ENCODE measurements at places on chromosomes 11 and 22.

DNA sequence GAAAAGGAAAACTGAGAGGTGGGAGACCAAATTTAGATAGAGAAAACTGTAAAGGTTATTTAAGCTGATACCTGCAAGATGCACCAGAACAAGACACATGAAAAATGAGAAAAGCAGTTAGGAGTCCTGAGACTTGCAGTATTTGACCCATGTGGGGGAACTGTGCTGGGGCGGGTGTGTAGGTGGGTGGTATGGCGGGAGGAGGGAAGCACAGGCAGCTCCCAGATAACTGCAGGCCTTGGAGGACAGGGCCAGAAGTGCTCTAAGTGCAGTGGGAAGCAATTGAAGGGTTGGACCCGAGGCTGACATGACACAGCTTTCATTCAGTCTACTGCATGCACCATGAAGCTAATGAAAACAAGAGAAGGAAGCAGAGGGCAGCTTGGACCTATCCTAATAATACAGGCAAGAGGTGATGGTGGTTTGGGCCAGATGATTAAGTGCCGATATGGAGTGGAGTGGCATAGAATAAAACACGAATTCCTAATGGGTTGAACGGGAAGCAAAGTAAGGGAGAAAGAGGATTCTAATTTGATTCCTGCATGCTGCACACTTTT lies 48.0 kb upstream of the ANO3 start:
- no peak for DNase-seq

- no peak for DNase-seq
Observed at GRCh38 chr22:26437694-26438392, 8.8 kb downstream of the ASPHD2 start.

- DNase-seq: no peak
Observed at GRCh38 chr11:34898474-34898873, 17.7 kb downstream of the APIP start.

DNA sequence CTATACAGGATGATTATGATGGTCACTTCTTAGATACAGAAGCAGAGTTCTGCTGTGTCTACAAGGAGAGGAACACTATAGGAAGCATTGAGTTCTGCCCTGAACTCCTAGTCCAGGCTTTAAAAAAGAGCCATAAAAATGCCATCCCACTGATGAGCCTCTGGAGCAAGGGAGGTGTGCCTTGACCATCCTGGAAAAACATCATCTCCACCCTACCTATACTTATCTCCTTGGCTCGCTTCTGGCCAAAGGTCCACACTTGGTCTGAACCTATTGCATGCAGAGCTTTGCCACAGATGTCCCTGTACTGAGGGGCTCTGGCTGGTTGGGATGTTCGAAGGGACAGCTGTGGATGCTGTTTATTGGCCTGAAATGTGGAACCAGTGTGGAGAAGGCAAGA lies 4.3 kb upstream of the PEX26 start:
- DNase-seq: no peak

GRCh38 chr11:118240999-118241763 lies 11.0 kb downstream of the MPZL3 start:
- DNase-seq: peak; percentile 83

- DNase-seq: no peak
Observed at GRCh38 chr11:60959431-60959830, 7.5 kb upstream of the SLC15A3 start.

GRCh38 chr11:40162901-40163883 lies 1296.3 kb downstream of the LRRC4C start:
- DNase-seq: no peak

- DNase-seq: no peak
Observed at GRCh38 chr11:57601297-57601696, 3.8 kb downstream of the SERPING1 start.

DNA sequence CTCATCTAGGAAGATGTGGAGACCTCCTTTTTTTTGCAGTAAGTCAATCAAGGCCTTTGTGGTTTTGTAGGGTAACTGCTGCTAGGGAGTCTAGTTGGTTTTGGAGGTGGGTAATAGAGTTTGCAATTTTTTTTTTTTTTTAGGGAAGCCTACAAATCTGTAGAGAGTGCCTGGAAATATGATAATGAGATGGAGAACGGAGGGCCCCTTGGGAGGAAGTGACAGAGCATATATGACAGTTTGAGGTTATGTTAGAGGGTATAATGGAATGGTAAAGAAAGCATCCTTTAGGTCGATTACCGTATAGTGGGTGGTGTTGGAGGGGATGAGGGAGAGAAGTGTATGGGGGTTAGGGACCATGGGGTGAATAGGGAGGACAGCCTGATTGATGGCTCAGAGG lies 98.3 kb downstream of the ELP4 start:
- no peak for DNase-seq

DNA sequence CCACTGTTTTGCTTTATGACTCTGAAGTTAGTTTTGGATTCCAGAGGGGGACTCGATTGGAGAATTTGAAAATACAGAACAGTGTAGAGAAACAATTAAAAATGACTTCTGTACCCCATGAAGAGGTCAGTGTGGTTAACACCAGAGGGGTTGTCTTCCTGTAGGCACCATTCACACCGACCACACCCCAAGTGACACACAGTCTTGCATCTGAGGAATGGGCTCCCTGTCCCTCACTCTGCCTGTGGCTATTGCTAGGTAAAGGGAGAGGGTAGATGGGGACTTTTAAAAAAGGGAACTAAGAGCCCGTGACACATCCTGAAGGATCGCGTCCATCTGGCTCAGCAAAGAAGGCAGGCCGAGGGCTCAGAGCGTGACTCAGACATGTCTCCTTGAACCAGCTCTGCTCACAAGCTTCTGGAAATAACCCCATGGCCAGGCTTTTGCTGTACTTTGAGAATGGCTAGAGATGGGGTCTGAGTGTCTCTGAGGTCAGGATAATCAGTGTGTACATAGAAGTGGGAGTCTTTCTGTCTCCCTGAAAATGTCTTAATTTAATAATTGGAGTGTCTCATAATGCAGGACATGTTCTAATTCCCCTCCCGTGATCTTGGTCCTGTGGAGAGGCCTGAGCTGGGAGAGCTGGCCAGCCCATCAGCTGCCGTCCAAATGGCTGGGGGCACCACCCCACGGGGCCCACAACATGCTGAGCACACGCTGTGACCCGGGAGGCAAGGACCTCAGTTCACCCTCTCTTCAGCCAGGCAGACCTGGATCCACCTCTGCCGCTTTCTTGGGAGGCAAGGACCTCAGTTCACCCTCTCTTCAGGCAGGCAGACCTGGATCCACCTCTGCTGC lies 39.3 kb downstream of the SGSM1 start:
- peak; percentile 22 for DNase-seq

- DNase-seq: peak; percentile 48
Observed at GRCh38 chr22:47918276-47918921, 1155.9 kb downstream of the TBC1D22A start.

DNA sequence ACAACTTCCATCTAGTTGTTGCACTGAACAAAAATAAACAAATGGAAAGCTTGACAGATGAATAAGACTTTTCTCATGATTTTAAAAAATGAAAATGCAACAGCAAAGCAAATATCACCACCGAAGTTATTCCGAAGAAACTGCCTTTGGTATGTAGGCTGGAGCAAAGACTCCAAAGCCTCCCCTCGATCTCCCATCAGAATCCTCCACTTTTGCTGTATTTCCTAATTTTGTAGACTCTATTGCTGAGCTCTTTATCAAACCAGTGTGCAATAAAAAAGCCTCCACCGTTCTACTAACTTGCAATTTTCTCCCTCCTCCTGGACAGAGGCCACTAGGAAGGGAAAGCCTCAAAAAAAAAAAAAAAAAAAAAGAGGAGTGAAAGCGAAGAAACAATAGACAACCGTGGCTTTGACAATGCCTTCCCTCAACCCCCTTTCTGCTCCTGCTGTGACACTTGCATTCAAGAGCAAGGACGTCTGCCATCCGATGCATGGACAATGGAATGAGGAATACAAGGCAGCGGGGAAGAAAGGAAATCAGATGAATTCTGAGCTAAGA lies 190.9 kb upstream of the BLID start:
- no peak for DNase-seq

DNA sequence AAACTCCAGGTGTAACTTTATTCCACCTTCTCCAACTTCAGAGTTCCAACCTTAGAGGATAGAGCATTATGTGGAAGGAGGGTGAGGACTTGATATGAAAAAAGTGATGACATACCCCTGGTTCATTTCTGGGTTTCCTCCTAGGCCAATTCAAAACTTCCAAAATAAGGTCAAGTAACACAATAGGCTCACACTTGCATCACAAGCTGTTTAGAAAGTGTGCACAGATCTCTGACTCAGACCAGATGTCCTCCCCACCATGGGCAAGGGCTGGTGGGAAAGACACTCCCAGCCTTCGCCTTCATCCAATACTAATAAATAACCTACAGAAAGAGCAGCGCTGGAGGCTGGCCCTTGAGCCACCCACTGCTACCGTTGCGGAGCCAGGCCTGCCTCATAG lies 5.8 kb upstream of the BUD13 start:
- DNase-seq: no peak

- peak; percentile 69 for DNase-seq
Observed at GRCh38 chr11:16986434-16987204, 27.6 kb downstream of the PLEKHA7 start.

GRCh38 chr11:15906481-15907035 lies 449.8 kb downstream of the SOX6 start:
- no peak for DNase-seq
